ENCODE measurements at places on chromosomes 12 and 14. TPM values are rescaled to one million over a fixed set of nuclear protein-coding genes. Genes with fewer than 3 reads are reported as not detected.

ACOT6 gene
- not detected for total RNA-seq

OTUB2 gene
- total RNA-seq, result 1.6 TPM

SERPINA10 gene
- not detected for total RNA-seq

LHX5 gene
- not detected for total RNA-seq

KSR2 gene
- not detected for total RNA-seq

CACNA1C gene
- total RNA-seq, result 0.58 TPM

SERPINA5 gene
- not detected for total RNA-seq

TMEM229B gene
- total RNA-seq, result 0.58 TPM

NTF3 gene
- not detected for total RNA-seq

BRI3BP gene
- 3.2 TPM for total RNA-seq

PDE3A gene
- total RNA-seq, result 0.58 TPM

BCL2L14 gene
- not detected for total RNA-seq

TEX22 gene
- 0.35 TPM for total RNA-seq

GPR137C gene
- 0.35 TPM for total RNA-seq

CD4 gene
- under 0.01 TPM for total RNA-seq

KRT8 gene
- total RNA-seq, result 551 TPM

PIWIL1 gene
- not detected for total RNA-seq

ACVRL1 gene
- 20.2 TPM for total RNA-seq

LGMN gene
- total RNA-seq, result 19.3 TPM

PPP1CC gene
- 156 TPM for total RNA-seq

UBC gene
- 1,299 TPM for total RNA-seq

FOXN4 gene
- total RNA-seq, result not detected

MAP3K9 gene
- 2.9 TPM for total RNA-seq

PIP4K2C gene
- 19.8 TPM for total RNA-seq

SENP1 gene
- 9.2 TPM for total RNA-seq

CINP gene
- 78.4 TPM for total RNA-seq

PZP gene
- not detected for total RNA-seq

TSPAN19 gene
- not detected for total RNA-seq

NAA30 gene
- 12.6 TPM for total RNA-seq

BDKRB1 gene
- total RNA-seq, result 62.3 TPM

ZC2HC1C gene
- total RNA-seq, result 0.71 TPM

NKX2-8 gene
- not detected for total RNA-seq

GLT8D2 gene
- total RNA-seq, result 26.4 TPM

All from myometrial cell (primary cell).